Esophagus squamous epithelium (tissue), 5 donors: ENCODE measurements at places on chromosomes 4 and X. TPM values are rescaled to one million over a fixed set of nuclear protein-coding genes. Genes with fewer than 3 reads are reported as not detected.

DNA sequence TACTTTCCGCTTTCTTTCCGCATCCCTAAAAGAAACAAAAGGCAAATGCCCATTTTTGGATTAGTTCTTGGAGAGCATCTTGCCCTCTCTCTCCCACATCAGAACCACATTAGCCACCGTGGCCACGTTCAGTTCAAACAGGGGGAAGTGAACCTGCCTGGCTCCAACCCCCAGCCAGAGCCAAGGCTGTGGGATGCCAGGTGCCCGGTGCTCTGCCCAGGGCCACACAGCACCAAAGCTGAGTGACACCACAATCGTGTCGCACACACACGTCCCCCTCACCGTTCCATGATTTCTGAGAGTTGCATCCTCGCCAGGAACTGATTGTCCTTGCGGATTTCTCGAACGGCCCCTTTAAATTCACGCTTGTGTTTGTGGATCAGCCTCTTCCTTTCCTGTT is 24.3 kb downstream of the NOP14 start:
- DNase-seq = no peak
- no peak overlapping the region for H3K27ac ChIP-seq
- H3K36me3 ChIP-seq = peaks cover 42% of the 10 kb centered on the region
- peaks cover 57% of the 10 kb centered on the region for H3K4me1 ChIP-seq
- H3K27me3 ChIP-seq = no peaks in the 10 kb centered on the region
- H3K4me3 ChIP-seq = no peak overlapping the region

DNA sequence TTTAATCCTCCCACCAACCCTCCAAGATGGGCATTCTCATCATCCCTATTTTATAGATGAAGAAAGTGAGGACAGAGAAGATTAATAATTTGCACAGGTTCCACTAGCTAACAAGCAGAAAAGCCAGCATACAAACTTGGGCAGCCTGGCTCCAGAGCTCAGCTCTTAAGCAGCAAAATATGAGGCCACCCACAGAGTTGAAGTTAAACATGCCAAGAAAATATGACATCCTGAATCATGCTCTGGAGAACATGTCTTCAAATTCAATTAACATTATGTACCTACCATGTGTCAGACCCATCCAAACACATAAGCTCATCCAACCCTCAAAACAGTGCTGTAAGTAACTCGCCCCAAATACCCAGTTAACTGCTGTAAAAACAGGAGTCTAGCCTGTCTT is 33.9 kb downstream of the USP46 start:
- no peak for DNase-seq
- H3K27ac ChIP-seq = no peak overlapping the region
- H3K27me3 ChIP-seq = no peaks in the 10 kb centered on the region

- H3K4me3 ChIP-seq = no peak overlapping the region
- DNase-seq = no peak
- no peaks in the 10 kb centered on the region for H3K36me3 ChIP-seq
- H3K27me3 ChIP-seq = peaks cover 36% of the 10 kb centered on the region
- H3K4me1 ChIP-seq = peaks cover 4% of the 10 kb centered on the region
- H3K27ac ChIP-seq = no peak overlapping the region
Observed at GRCh38 chrX:72299891-72300630, 5.7 kb downstream of the CITED1 start.

Gene TMSB15A
- not detected for total RNA-seq
